ENCODE measurements at places on chromosomes 7 and 10.

DNA sequence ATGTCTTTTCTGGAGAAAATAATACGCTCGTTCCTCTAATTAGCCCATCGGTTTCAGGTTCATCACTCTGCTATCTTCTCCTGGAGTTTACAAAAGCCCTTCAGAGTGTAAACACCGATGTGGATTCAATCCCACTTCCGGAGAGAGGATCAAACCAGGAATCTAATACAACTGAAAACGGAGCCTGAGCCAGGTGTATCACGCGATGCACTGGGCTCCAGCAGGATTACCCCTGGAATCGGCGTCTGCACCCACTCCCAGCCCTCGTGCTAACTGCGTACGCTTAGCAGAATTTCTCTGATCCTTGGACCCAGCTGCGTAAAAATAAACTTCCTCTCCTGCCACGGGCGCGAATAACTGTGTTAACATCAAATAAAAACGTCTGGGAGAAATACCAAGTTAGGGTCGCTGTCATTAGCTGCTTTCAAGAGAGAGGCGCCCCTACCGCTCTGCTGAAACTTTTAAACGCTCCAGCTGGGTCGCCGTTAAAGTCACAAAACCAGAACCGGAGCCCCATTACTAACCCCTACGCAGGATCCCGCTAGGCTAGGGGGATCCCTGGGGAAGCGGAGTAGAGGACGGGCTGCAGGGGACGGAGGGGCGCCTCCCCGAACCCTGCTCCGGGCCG is 502 bp downstream of the ZNF3 start:
- no peak for DNase-seq

DNA sequence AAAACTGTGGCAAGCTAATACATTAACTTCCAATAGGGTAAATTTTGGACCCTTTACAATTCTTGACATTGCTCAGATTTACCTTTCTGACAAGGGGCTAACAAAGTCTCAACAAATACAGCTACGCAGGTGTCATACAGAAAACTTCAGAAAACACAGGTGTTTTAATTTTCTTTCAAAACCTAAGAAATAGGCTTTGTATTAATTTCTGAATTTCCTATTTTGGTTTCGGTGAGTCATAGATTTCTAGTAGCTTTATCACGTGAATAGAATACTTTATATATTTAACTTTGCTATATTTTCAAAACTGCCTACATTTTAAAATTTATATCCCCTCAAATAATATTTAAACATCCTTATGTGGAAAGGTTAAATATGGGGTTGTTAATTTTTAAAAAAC is 215.3 kb downstream of the DGKB start:
- DNase-seq: no peak

GRCh38 chr7:101814991-101815825 is 2.2 kb upstream of the CUX1 start:
- DNase-seq: no peak

DNA sequence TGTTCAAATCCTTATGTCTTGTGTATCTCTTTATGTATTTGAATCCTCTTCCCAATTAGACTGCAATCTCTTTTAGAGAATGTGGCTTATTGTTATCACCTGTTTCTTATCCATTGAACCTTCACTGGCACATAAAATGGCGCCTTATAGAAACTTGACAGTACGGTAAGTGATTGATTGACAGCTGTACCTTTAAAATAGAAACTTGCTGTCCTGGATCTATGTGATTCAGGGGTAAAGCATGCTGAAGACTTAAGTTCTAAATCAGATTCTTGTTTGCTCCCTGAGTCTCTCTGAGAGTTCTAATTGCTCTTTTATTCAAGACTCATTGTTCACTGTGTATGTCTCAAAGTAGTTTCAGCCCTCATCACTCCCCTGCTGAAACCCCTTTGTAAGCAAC is 91.3 kb downstream of the CACNB2 start:
- no peak for DNase-seq

Data from fibroblast of gingiva (primary cell).